ENCODE measurements at places on chromosomes 16 and 17.

- peak; percentile 49 for DNase-seq
Measured at GRCh38 chr16:19113577-19114358, at the start of gene ITPRIPL2. ITPRIPL2 (plus strand) TSS chr16:19113964; CDS start chr16:19114462, 498 bp downstream.

DNA sequence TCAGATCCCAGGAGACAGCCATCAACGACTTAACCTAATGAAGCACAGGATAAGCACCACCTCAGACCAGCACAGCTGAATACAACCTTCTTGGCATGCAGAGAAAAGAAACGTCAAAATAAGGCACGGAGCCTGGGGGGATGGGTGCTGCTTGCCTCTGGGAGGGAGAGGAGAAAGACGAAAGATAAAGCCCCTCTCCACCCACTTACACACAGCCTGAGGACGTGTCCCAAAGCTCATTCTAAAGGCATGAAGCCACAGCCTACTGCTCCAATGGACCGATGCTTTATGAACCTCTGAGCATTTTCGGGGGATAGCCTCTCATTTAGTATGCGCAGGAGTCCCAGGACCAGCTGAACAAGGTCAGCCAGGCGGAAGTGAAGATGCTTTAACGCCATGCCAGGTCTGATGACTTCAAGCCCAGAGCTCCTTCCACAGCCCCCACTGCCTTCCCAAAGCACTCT, 31.1 kb downstream of the ST3GAL2 start:
- DNase-seq = peak; percentile 39

DNA sequence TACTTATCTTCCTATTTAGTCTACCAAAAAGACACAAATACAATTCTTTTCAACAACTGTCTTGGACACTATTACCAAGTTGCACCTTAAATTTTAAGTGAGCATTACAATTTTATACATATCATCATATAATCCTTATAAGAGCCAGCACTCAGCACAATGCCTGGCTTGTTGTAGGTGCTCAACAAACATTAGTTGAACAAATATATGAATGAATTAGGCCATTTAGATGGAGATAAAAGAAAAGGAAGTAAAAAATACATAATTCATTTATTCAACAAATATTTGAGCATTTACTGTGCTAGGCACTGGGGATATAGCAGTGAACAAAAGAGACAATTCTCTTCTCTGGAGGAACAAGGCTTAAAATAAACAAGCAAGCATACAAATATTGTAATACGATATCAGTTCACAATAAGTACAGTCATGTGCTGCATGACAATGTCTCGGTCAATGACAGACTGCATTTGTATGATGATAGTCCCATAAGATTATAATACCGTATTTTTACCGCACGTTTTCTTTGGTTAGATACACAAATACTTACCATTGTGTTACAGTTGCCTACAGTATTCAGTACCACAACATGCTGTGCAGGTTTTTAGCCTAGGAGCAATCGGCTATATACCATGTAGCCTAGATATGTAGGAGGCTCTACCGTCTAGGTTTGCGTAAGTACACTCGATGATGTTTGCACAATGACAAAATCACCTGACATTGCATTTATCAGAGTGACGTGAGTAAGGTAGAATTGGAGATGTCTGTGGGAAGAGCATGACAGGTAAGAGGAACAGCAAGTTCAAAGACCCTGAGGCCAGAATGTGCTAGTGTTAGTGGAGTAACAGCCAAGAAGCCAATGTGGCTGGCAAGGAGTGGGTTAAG, 86.4 kb upstream of the HS3ST2 start:
- DNase-seq = no peak

DNA sequence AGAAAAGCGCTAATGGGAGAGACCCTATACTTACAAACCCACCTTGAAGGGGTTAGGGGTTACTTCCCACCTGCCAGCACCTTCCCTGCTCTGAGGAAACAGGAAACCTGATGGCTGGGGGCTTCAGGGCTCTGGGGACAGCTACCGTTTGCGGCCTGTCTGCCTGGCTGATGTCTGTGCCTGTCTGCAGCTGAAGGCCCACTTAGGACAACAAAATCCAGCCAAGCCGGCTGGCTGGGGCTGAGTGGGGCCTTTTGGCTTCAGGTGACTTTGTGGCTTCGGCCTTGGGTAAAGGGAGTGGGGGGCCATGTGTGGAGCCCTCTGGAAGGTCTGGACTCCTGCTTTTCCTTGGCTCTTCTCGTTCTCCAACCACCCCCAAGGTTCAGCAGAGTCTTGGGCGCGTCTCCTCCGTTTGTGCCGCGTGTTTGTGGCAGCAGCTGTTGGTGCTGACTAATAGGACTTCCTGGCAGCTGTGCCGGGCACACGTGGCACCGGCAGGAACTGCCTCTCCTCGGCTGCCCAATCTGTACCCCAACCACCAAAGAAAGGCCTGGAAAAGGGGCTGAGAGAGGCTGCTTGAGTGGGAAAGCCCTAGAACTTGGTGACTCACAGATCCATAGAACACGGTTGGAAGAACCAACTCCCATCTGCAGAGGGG, 186.7 kb downstream of the MSI2 start:
- DNase-seq = peak; percentile 32

DNA sequence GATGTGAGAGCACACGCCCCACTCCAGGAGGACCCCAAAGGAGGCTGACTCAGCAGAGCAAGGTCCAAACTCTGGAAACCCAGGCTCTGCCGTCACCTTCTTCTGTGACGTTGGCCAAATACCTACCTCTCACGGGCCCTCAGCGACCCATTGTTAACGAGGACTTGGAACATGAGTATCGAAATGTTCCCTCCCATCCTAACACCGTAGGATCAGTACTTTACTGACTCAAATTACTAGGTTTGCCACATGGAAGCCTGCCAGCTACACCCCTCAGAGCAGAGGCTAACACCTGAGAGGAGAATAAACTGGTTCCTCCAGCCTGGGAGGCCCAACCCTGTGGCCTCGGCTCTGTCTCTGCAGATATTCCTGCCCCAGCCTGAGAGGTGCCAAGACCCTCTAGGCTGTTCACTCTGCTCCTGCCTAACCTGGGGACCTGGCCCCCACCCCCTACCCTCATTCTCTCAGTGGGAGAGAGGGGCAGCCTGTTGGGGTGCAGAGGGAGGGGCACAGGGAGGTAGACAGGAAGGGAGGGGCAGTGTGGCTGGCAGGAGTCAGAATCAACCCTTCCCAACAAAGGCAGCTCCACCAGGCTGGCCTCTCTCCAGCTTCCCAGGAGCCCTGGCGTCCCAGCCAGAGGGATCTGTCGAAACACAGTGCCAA, 4.4 kb downstream of the PITPNM3 start:
- DNase-seq = no peak

Measured in brain (organoid and tissue), 16 donors.